Subcutaneous adipose tissue (tissue), 4 donors: ENCODE measurements at places on chromosomes 5 and 9. TPM values are rescaled to one million over a fixed set of nuclear protein-coding genes. Genes with fewer than 3 reads are reported as not detected.

Gene GABRA1
- total RNA-seq: not detected

Gene RAB3C
- total RNA-seq: 3.4 TPM

Gene LRRC19
- not detected for total RNA-seq

Gene CCNI2
- total RNA-seq: not detected

Gene ADAMTS2
- total RNA-seq: 53.1 TPM

Gene SYK
- 19.2 TPM for total RNA-seq

Gene TMEM215
- total RNA-seq: not detected

Gene CMYA5
- 10.5 TPM for total RNA-seq

Gene SOX30
- total RNA-seq: not detected

Gene INSL6
- total RNA-seq: not detected

Gene WDR31
- total RNA-seq: 2.3 TPM

Gene SLC1A3
- total RNA-seq: 114 TPM

Gene PCDHGB3
- 1.9 TPM for total RNA-seq

Gene WHRN
- total RNA-seq: 2.2 TPM
